Foreskin keratinocyte (primary cell): ENCODE measurements at places on chromosomes 3 and 15.

DNA sequence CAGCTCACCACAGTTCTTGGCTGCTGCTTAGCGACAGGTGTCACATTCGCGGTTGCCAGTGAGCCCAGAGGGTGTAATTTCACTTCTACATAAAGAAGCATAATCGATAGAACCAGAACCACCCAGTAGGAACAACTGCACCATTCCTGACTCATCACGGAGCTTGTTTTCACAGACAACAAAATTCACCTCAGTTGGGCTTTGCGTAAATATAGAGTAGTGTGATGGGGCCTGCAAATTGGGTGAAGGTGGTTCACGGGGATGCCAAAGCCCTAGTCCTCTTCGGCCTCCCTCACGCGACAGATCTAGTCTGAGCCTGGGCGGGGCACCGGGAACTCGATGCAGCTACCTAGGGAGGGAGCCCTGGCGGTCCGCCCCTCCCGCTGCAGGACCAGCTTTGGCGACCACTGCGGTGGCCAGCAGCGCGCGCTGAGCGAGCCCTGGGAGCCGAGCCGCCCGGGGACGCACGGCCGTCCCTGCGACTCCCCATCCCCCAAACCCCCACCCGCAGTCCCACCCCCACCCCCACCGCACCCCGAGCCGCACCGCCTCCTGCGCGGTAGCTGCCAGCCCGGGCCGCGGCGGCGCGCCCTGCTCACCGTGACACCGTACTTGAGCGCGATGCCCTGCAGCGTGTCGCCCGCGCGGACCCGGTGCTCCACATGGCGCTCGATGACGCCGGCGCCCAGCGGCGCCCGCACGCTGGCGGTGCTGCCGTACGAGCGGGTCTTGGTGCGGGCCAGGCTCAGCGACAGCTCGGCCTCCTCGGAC lies 519 bp downstream of the LYSMD2 start:
- no peak for DNase-seq

- DNase-seq = no peak
Observed at GRCh38 chr3:69698728-69699127, 40.5 kb upstream of the MITF start.

DNA sequence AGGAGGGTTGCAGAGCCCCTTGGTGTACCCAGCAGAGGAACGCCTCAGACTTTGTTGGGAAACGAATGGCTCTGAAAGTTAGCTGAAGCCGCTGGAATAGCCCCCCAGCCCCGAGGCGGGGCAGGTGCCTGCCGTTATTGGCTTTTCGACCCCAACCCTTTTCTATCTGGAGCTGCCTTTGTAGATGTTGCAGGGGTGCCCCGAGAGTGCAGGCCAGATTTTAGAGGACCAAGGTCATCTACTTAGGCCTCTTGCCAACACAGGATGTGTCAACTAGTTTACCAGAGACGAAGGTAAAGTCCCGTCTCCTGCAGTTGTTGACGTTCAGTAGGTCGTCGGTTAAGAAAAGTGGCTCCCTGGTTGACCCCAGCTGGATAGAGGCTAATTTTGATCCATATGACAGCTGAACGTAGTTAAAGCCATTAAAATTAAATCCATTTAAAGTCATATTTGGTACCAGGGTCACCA lies 579 bp upstream of the UBE3A start:
- peak; percentile 22 for DNase-seq

DNA sequence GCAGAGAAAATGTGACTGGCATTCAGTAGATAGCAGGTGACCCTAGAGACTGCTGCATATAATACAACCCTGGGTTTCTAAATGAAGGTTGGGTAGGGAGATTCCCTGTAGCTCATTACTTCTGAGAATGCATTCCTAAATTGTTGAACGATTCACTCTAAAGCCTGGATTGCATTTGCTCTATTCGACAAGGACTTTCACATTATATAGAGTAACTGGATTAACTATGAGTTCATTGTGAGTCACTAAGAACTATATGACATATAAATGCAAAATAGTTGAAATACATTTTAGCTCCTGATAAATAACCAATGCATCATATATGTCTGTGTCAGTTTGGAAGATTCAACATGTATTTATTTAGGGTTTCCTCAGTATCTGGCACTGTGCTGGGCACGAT lies 294.7 kb upstream of the CCDC54 start:
- DNase-seq = peak; percentile 45

- DNase-seq = no peak
Observed at GRCh38 chr3:82240322-82240721, 478.9 kb upstream of the GBE1 start.

- no peak for DNase-seq
Observed at GRCh38 chr3:131602011-131602779, 99.4 kb upstream of the MRPL3 start.

DNA sequence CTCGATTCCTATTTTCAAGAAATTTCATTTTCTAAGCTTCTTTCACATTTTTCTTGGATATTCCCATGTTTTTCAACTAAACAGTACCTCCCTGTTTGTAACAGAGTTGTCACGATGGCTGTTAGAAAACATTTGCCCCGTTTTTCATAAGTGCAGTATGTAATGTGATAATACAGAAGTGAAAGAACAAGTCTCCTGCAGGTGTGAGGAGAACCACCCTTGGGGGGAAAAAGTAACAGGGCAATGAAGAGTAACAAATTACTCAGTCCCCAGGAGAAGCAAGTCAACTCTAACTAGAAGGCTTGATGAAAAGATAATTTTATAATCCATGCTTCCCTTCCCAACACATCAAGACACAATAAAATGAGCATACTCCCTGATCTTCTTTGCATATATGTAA lies 493.3 kb downstream of the FOXP1 start:
- no peak for DNase-seq

DNA sequence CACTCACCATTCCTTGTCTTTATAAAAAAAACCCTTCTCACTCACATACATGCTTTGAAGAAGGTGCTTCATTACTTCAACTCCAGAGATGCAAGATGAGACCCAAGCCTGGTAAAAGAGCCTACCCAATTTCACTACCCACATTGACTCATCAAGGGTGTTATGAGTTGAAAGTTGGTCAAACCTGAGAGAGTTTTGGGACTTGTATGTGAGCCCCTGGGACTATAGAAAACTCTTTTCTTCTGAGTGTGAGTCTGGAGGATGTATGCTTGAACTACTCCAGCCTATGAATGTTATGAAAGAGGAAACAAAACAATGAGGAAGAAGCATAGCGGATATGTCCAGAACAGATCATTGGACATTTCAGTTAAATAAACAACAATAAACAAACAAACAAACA lies 106.5 kb upstream of the SATB1 start:
- DNase-seq = no peak

DNA sequence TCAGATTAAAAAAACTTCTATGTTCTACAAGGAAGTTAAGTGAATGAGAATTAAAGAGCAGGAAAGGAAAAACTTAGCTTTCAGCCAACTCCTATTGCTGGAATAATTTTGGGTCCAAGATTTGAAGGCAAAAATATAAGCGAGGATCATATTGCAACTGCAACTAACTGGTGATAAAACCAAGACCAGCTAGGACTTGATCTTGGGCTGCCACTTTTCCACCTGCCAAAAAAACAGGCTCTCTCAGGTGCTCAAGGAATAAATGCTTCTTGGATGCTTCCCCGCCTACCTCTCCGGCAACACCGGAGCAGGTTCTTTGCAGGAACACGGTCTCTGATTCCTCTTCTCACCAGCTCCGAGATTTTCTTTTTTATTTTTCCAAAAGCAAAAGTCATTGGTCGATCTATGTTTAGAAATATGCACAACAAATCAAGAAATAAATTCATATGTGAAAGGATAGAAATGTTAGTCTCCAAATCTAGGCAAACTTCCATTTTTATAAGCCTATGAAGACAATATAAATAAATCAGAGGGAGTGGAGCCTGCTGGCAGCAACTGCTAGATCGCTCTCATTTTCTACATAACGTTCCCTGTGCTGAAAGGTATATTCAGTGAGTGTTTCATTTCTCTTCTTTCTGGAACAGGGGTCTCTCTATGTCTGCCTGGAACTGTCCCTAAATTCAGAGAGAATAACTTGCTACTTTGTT lies 241.9 kb downstream of the NTRK3 start:
- no peak for DNase-seq

GRCh38 chr3:56940976-56941375 lies 119.5 kb upstream of the SPATA12 start:
- DNase-seq = no peak

- no peak for DNase-seq
Observed at GRCh38 chr3:16300881-16301359, 35.9 kb downstream of the OXNAD1 start.

- DNase-seq = no peak
Observed at GRCh38 chr3:45555086-45555591, 39.4 kb upstream of the LIMD1 start.

GRCh38 chr3:11116336-11117059 lies 37.8 kb upstream of the HRH1 start:
- no peak for DNase-seq

- DNase-seq = peak; percentile 56
Observed at GRCh38 chr3:136932523-136932922, 25.3 kb upstream of the IL20RB start.

DNA sequence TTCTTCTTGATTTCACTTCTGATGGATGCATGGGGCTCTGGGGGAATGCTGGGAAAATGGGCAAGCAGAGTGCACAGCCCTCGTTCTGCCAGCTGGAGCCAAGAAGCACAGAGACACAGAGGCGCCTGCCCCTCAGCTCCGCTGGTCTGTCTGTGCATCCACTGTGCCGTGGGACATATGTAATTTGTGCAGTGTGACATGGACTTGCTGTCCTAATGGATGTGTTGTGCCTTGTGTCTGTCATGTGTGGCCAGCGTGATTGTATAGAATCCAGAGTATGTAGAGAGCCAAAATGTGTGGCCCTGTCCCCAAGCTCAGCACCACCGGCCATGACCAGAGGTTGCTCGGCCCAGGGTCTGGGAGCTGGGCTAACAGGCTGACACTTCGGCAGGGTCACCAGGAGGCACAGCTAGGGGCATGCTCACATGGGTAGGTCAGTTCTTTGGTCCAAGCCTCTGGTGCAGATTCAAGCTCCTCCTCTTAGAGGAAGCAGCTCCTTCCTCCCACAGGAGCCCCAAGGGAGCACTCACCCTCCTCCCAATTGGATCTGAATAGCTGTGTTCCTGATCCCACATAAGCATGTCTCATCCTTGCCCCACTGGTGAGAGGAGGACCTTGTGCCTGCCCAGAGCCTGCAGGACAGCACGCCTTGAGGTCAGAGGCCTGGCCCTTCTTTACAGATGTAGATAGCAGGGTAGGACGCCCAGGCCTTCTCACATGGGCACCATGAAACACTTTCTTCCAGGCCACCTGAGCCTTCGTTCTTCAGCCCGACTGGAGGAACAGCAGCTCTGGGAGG lies 100.8 kb upstream of the ABHD17C start:
- DNase-seq = no peak

DNA sequence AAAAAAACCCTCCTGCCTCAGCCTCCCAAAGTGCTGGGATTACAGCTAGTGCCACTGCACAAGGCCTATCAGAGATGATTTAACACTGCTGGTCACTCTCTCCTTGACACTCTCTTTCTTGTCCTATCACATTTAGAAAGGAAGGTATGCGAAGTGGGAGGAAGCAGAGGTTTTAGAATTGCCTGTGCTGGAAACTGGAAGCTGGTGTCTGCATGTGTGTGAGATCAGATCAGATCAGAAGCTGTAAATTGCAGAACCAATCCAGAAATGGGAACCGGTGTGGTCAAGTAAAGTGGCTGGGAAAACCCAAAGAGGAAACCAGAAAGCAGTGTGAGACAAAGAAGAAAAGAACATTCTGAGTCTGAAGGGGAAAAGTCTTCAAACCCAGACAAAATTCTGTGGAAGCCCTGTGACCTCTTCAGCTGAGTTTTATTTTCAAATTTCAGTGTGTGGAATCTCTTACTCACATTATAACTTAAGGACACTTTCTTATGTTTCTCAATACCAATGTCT lies 2.8 kb downstream of the EFHB start:
- DNase-seq = no peak

DNA sequence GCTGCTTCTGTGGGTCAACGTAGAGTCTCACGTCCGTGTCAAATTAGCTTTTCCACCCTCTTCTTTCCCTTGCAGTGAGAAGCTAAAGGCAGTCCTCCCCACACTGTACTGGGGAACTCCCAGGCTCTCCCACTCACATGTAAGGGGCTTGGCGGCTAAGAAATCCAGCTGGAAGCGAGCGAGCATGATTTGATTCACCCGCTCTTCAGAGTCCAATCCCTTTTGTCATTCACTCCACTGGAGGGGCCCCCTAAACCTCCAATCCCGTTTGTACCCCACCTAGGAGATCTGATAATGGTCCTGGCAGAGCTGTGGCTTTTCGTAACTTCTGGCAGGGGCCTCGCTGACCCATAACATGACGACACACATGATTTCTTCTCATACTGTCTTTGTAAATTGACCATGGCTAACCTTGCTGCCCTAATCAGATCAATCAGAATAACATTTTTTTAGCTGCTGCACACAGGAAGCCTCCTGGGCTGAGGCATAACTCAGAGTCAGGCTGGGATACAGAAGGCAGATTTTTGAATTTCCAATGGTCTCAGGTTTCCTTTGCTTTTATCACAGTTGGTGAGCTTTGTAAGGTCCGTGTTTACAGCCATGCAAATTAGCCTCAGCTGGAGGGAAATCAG lies 235.2 kb downstream of the GREM1 start:
- no peak for DNase-seq

DNA sequence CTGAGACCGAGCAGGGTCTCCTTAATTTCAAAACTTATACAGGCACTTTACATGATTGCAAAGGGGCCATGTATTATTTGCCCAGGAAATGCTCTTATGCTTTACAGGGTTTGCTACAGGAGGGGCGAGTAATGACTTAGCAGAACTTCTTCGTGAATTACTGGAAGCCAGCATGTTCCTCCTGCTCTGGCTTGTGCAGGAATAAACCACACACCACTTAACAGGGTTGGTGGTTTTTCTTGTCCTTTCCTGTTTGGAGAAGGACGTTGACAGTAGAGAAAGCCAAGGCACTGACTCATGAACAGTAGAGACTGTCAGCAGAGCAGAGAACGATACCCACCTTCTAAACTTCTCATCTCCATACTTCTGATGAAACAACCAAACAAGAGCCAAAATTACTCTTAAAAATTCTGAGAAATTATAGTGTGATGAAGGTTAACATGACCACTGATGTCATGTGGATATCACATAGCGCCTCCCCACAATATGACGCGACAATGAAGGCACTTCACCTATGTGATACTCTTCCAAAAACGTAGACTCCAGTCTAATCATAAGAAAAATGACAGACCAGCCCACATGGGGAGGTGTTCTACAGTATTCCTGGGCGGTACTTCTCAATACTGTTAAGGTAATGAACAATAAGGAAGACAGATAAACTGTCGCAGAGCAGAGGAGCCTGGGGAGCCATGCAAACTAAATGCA lies 24.7 kb upstream of the MCTP2 start:
- peak; percentile 94 for DNase-seq
